Posterior cingulate gyrus (tissue), 11 donors: ENCODE measurements at places on chromosomes 11 and 22.

GRCh38 chr11:68998390-68998911 lies 14.6 kb downstream of the MRGPRF start:
- DNase-seq = peak; percentile 37

DNA sequence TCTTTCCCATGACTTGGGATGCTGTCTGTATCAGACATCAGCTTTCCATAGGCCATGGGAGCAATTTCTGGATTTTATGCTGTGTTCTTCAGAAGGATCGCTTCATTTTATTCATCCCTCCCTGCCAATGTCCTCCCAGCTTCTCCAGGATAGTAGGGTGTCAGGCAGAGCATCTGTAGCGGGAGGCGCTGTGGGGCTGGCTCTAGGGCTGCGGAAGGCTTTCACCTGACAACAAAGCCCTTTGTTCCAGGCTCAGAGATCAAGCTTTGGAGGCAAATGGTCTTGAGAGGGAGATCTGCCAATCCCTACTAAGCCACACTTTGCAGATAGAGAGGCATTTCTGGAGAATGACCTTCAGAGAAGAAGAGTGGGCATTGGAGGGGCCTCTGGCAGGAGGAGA lies 29.5 kb upstream of the FTH1 start:
- DNase-seq = peak; percentile 90

DNA sequence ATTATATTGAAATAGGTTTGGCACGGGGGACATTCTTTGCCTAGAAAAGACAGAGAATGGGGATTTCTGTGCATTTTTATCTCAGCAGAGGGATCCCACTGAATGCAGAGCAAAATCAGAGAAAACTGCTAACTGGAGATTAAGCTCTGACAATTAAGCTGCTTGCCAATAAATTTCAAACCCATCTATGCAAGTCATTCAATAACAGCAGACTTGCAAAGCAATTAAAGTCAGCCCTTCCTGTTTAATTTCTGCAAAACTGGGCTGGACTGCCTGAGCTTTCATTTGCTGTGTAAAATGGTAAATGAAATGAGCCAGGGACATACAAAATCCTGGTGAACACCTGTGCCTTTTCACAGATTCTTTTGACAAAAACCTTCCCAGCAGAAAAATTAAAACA lies 1273.9 kb upstream of the CNTN5 start:
- no peak for DNase-seq

DNA sequence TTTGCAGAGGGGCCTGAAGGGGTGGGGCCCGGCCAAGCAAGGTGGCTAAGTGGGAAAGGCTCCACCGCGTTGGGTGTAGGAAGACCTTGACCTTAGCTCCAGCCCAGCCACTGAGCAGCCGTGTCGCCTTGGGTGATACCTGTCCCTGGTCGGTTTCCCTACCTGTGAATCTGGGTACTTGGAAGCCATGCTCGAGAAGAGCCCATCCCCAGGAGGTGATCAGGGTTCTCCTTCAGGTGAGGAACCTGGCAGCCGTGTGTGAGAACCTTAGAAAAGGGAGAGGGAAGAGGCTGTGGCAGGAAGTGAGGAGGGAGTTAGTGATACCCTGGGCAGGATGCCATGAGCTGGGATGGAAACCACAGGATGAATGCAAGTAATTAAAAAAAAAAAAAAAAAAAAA lies 21.6 kb downstream of the PPARA start:
- DNase-seq = no peak

DNA sequence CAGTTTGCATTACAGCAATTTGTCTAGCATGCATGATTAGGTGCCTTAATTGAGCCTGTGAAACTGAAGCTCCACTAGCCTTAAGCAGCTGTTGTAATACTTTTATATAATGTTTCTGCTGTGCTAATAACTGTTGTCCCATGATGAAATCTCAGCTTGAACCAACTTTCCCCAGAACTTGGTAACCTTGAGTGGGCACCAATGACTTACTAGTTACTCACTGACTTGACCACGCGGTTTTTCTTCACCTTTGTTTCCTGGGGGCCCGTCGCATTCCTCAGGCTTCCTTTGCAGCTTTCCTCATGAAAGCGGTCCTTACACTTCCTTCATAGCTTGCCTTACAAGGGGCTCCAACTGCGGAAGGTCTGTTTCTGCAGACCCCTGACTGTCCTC lies 11.2 kb upstream of the GLYATL1 start:
- no peak for DNase-seq
